Activated CD4-positive, alpha-beta T cell treated with anti-CD3 and anti-CD28 coated beads for 48 hours (primary cell): ENCODE measurements at places on chromosomes 4 and X.

DNA sequence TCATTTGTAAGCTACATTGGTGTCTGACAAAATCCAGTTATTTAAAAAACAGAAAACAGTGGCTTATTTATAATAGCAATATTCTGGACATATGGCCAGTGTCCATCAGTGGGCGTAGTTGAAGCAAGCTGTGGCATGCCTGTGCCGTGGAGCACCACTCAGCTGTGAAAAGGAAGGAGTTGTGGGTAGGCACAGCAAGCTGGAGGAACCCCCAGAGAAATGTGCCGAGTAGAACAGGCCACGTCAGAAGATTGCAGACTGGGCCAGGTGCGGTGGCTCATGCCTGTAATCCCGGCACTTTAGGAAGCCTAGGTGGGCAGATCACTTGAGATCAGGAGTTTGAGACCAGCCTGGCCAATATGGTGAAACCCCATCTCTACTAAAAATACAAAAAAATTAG is 102.4 kb downstream of the GPR143 start:
- no peak for DNase-seq

GRCh38 chr4:138200236-138200590 is 41.9 kb downstream of the SLC7A11 start:
- DNase-seq: no peak

DNA sequence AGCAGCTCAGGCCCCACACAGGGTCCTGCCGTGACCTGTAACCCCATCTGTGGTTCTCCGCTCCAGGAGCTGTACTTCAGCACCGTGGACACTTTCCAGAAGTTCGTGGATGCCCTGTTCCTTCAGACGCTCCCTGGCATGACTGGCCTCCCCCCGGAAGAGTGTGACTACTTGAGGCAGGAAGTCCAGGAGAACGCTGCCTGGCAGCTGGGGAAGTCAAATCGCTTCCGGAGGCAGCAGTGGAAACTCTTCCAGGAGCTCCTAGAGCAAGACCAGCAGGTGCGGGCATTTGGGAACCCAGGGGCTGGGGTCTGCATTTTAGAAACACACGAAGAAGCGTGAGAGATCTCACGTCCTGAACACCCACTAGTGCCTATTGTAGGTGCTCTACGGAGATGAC is 72.5 kb downstream of the EVC start:
- no peak for DNase-seq

DNA sequence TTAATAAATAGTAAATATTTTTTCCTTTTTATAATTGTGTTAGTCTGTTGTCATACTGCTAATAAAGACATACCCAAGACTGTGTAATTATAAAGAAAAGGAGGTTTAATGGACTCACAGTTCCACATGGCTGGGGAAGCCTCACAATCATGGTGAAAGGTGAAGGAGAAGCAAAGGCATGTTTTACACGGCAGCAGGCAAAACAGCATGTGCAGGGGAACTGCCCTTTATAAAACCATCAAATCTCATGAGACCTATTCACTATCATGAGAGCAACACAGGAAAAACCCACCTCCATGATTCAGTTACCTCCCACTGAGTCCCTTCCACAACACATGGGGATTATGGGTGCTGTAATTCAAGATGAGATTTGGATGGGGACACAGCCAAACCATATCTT is 45.8 kb upstream of the TMPRSS11B start:
- no peak for DNase-seq

DNA sequence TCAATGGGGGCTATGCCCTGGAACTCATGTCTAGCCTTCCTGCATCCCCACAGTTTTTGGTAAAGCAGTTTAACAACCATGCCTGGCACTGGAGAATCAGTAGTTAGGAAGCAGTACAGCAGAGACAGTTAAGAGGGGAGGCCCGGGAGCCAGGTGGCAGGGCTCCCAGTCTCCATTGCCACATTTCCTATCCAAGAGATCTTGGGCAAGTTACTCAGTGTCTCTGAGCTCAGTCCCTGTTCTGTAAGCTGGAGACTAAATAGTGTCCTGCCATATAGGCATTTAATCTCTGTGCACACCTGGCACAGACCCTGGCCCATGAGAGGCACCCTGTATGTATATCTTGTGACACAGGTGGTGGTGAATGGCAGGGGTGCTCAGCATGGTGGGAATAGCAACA is 156.1 kb upstream of the EOLA2 start:
- DNase-seq: no peak

GRCh38 chr4:135269125-135269890 is 1067.7 kb upstream of the PABPC4L start:
- no peak for DNase-seq

GRCh38 chrX:34768290-34768689 is 111.2 kb upstream of the TMEM47 start:
- DNase-seq: no peak

GRCh38 chrX:153984351-153985178 is 12.0 kb downstream of the TMEM187 start:
- peak; percentile 72 for DNase-seq

DNA sequence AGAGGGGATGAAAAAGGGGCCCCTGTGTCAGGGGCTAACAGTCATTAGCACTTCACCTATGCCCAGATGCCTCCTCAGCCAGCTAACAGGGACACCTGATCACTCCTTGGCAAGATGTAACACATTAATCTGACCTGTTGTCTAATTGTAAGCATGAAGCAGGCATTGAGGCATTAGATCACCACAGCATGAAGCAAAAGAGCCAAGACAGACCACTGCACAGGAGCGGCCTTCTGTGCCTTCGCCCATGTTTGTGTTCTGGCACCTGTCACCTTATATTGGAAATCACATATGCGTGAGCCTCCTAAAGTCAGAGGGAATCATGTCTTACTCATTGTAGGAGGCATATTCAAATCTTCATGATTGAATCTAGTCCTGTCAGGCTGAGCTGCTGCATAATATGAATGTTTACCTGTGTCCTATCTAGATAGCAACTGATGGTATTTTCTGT is 48.4 kb downstream of the PTTG2 start:
- no peak for DNase-seq

DNA sequence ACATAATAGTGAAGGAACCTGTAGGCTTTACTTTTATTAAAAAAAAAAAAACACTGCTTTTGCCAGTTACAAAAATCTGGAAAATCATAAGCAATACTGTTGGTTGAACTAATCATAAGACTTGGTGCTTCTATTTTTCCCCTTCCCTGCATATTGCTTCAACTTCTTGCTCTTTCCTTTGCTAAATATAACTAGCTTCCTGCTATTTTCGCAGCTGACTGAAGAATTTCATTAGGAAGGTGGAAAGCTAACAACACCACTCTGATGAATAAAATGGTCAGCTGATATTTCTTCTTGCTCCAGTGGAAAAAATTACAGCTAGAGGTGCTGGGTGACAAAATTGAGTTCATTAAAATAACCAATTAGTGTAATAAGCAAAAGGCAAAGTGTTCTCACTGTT is 39.3 kb downstream of the MEPE start:
- DNase-seq: no peak
